Immature natural killer cell (primary cell): ENCODE measurements at places on chromosomes 6 and 20. TPM values are rescaled to one million over a fixed set of nuclear protein-coding genes. Genes with fewer than 3 reads are reported as not detected.

FAM217A gene
- not detected for polyA plus RNA-seq

OPN5 gene
- not detected for polyA plus RNA-seq

LY6G6F gene
- polyA plus RNA-seq, result not detected

PPP1R3G gene
- not detected for polyA plus RNA-seq

COL11A2 gene
- polyA plus RNA-seq, result not detected

HLA-DQB2 gene
- 3.8 TPM for polyA plus RNA-seq

PPP1R18 gene
- polyA plus RNA-seq, result 308 TPM

TUBB1 gene
- polyA plus RNA-seq, result 22.5 TPM

MAS1 gene
- polyA plus RNA-seq, result not detected

GRCh38 chr6:46186583-46186982 is 15.8 kb upstream of the ENPP5 start:
- no peak for DNase-seq

DNA sequence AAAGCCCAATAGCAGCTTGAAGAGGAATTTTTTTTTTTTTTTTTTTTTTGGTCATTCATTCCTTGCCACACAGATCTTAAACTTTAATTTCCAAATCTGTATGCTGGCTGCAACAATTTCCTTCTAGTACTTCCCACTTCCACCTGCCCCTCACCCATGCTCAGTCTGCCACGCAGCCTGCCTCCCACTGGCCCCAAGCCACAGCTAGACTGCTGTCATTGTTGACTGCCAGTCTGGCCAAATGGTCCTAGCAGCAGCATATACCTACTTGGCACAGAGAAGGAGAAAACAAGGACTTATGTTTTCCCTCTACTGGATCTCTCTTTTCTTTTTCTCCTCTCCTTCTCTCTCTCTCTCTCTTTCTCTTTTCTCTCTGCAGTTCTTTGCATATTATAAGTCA is 118.3 kb upstream of the HEY2 start:
- no peak for DNase-seq

GRCh38 chr20:6828794-6829423 is 61.4 kb downstream of the BMP2 start:
- DNase-seq, result peak; percentile 1

- DNase-seq, result no peak
Observed at GRCh38 chr20:14860410-14860814, 523.0 kb upstream of the FLRT3 start.

GRCh38 chr20:41018153-41018552 is 10.5 kb upstream of the TOP1 start:
- DNase-seq, result no peak

DNA sequence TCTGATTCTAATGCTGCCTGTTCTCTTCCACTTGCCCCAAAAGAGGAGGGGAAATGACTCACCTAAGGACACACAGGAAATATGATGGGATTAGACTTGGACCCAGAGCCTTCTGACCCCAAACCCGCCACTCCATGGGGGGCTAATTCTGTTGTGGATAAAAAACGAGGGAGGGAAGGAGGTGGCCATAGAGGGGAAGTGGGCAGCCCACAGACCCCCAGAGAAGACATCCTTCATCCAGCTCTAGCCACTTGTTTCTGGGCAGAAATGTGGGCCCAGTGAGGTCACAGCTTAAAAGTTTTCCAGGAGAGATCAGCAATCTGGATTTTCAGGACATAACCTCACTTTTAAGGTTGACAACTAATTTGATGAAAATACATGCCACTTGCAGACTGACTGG is 202.1 kb downstream of the ANKRD60 start:
- no peak for DNase-seq

GRCh38 chr6:40411881-40412280 is 175.3 kb downstream of the LRFN2 start:
- no peak for DNase-seq

DNA sequence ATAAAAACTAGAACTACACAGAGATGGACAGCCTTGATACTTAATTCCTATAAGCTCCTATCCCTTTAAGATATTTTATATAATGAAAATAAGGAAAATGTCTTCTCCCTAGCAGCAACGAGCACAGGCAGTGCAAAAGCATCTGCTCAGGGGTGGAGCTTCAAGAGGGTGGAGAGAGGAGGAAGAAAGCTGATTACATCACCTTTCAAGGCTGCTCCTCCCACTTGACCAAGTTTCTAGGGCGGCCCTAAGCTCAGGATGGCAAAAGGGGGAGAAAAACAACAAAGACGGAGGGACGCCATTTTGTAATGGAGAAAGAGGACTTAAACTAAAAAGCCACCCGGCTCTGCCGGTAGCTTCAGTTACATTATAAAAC is 2.2 kb downstream of the PPP1R10 start:
- peak; percentile 93 for DNase-seq

- DNase-seq, result no peak
Observed at GRCh38 chr20:64025826-64026412, 10.1 kb upstream of the C20orf204 start.

DNA sequence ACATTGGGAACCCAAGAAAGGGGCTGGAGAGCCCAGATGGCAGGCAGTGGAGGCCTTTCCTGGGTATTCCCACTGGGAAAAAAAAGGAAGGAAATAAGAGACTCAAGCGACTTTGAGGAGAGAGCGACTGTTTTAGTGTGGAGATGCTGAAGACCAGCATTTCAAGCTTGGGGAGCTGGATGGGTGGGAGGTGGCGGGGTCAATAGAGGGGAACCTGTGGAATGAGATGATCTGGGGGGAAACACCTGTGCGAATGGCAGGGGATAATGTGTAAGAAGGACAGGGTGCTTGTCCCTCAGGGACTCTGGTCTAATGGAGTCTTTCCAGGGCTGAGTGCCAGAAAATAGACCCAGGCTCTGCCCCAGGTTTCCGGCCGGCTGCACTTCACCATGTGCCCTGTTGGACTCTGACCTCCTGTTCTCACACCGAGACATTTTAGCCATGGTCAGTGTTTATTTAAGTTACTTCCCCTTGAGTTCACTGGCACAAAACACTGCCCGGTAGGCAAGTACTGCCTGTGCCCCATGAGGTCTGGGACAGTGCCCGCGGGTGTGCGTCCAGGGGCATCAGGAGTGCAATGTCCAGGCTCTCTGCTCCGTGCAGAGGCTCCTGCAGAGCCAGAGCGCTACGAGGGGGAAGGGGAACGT is 50.4 kb upstream of the NKX2-2 start:
- DNase-seq, result no peak

- DNase-seq, result no peak
Observed at GRCh38 chr6:112886415-112886814, 539.3 kb downstream of the RFPL4B start.

DNA sequence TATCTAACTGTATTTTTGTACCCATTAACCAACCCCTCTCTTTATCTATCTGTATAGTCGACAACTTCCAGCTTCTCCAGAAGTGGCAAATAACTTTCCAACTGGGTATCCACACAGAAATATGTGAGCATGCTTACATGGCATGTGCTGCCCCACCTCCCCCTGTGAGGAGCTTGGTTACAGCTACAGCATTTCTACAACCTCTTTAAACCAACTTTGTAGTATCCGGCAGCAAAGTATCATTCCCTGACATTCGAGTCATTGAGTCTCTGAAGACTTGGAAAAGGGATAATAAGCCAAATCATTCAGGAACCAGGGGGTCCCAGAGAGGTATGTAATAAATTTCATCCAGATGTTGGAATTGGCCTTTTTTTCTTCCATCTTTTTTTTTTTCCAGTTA is 48.2 kb upstream of the ASIP start:
- no peak for DNase-seq

- DNase-seq, result peak; percentile 18
Observed at GRCh38 chr20:2387180-2387577, 6.5 kb downstream of the TGM6 start.

- DNase-seq, result peak; percentile 67
Observed at GRCh38 chr20:44215125-44215524, 4.6 kb upstream of the OSER1 start.

DNA sequence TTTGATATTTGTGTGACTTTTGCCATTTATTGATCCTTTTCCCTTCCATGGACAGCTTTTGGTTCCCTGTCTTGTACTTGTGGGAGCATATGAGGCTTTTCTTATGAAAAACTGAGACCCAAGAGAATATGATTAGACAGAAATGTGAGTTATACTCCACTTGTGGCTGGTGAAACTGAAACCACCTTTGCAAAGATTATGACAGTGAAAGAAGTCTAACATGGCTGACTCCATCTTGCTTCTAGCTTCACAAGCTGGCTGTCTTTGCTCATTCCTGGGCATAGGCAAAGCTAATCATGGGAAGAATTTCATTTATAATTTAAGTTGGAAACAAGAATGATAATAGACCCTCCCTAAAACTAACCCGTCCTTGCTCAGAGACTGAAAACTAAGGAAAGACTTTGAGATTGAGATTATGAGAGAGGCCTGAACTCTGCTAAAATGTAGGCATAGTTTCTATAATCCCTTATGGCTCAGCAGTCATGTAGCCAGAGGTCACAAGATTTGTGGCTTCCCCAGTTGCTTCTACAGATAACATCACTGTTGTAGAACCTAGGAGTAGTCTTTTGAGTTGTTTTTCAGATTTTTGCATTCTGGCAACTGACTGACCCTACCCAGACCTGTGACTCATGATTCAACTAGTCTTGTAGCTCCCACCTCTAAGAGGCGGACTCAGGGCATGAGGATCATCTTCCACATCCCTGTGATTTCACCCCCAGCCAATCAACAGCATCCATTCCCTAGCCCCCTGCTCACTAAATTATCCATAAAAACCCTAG is 50.9 kb upstream of the CD2AP start:
- DNase-seq, result no peak

DNA sequence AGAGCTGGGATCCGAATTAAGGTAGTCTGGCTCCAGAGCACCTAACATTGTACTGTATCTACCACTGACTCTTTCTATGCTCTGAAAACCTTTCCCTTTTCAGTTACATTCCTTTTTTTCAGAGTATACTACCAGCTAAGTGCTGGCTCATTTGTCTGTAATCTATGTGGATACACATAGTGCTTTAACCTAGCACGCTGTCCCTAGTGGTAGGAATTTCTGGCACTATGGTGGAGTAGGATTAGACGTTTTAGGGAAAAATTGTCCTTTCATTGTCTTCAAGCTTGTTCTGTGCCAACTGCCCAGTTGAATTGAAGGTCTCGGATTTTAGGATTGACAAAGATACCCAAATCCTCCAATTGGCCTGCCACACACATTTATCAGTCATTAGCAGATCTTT is 259.1 kb upstream of the FERMT1 start:
- no peak for DNase-seq

- DNase-seq, result no peak
Observed at GRCh38 chr6:56199956-56200355, 47.4 kb downstream of the COL21A1 start.
